ENCODE measurements at places on chromosomes 1 and 21.

- DNase-seq, result no peak
These were observed 82.4 kb upstream of the SMYD2 start for GRCh38 chr1:214198571-214198970.

DNA sequence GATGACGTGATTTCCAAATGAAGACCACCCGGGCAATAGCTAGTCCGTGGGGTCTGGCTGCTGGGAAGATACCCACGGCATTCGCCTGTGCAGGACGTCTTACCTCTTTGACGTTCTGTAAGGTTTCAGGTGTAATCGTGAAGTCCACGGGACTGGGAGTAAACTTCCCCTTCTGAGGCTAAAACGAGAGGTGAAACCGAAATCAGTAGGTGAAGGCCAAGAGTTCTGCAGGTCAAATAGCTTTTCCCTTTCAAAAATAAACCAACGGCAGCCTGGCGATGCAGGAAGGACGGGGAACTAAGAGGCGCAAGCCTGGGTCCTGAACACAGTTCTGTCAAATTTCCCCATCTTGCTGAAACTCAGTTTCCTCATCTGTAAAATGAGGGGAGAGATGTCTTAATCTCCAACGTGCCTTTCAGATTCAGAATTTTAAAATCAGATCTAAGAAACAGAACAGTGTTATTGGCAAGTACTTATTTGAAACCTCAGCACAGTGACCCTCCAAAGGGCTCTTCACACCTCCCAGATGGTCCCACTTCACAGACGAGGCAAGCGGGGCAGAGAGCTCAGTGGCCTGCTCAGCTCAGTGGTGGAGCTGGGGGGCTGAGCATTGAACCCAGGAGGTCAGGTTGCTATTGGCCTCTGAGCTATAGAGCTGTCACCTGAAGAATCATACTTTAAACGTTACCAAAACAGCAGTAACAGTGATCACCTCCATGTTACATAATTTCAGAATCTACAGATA, 34.7 kb downstream of the VPS26C start:
- no peak for DNase-seq

GRCh38 chr21:40905251-40905650, 58.3 kb upstream of the DSCAM start:
- DNase-seq, result no peak

GRCh38 chr21:33884376-33885171, 31.0 kb downstream of the ATP5PO start:
- DNase-seq, result no peak

DNA sequence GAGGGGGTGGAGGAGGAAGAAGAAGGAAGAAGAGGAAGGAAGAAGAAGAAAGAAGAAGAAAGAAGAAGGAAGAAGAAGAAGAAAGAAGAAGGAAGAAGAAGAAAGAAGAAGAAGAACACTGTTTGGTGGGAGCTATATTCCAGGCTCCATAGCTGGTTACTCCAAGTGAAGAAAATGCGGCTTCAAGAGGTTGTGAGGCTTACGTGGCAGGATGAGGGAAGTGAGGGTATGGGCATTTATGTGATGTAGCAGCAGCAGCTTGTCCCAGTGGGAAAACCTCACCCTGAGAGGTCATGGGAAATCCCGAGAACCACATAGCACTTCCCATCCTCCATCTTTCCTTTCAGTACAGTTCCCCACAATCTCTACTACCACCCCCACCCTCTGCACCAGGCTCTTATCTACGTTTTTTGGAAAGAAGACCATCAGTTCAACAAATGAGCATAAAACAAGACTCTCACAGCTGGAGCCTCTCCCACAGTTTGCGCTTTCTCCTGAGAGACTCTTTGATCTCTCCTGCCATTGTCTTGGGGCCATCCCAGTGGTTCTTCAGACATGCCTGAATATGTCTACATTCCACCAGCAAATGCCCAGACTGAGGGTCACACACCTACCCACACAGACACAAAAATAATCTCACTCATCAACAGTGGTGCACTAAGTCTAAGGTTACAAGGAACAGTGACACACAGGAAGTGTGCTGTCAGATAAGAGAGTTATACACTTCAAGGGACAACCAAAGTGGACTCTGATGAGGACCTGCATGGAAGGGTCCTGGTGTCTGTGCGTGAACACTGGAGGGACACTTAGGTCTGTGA, 77.9 kb upstream of the KCNJ15 start:
- DNase-seq, result no peak

DNA sequence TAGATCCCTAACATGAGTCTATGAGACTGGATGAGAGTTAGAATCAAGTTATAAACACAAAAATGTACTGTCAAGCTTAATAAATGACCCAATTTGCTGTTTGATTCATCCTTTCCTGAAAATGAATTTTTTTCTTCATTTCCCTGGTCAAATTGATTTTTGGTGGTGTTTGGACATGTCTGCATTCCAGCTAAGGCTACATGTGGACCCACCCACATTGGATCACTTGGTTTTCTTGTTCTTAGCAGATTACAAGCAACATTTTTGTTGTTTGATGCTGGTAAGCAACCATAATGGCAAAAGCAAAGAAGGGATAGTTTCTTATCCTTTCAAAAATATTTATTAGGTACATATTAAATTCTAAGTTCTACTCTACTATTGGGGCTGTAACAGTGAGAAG, 181.1 kb downstream of the NEK7 start:
- DNase-seq, result no peak

GRCh38 chr1:116868385-116868784, 41.3 kb upstream of the PTGFRN start:
- DNase-seq, result no peak

- no peak for DNase-seq
These were observed 11.7 kb downstream of the PPIH start for GRCh38 chr1:42669936-42670335.

GRCh38 chr1:237197470-237198425, 155.8 kb downstream of the RYR2 start:
- no peak for DNase-seq

DNA sequence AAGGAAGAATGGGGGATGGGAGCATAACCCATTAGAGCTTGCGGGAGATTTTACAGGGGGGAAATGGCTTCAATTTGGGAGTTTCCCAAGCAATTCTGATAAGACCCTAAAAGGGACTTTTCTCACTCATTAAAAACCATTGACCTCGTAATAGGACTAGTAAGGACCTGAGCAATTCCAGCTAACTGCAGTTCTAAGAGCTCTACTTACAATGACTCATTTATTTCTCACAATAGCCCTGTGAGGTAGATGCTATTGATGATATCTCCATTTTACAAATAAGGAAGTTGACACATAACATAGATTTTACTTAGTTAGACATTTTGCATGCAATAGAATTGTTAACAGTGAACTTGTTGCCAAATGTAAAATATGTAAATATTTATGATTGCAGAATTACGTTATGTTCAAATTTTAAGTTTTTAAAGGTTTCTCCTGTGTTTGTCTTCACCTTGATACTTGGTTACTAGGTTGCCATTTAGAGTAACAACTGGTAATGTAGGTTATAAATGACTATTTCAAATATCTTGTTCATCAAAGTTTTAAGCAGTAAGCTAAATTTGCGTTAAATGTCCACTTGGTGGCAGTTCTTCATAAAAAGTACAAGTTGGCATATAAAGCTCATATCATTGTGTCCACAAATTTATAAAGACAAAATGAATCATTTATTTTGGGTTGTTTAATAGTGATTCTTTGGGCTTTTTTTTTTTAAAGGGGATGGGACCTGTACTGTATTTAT, 182.0 kb downstream of the PLA2G4A start:
- DNase-seq, result no peak

DNA sequence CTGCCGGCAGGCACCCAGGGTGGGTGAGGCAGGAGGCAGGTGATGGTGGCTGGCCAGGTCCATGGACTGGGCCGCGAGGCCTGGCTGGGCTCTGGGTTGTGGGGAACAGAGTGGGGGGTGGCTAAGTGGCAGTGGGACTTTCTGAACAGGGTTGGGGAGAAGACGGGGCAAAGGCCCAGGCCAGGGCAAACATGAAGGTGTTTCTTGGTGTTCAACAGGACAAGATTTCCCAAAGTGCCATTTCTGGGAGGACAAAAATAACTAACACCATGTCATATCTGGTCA, 26.8 kb downstream of the STUM start:
- no peak for DNase-seq

DNA sequence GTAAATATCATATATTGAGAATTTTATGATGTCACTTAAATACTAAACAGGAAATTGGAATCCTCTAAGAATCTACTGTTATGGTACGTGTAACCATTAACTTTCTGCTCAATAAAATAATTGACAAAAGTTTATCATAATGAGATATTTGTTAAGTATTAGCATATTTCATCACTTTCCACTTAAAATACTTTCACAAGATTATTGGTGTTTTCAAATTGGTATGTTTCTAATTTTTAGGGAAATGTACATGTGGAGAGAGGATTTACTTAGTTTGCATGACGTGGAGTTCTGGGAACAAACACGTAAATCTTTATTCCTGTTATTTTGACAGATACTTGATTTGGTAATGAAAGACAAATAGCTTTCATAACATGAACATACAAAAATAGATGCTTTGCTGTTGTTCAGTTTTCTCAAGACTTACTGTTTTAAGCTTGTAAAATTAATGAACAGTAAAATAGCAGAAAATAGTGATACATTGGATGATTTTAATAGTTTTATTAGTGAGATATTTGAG, 1.6 kb downstream of the SRSF11 start:
- DNase-seq, result no peak

DNA sequence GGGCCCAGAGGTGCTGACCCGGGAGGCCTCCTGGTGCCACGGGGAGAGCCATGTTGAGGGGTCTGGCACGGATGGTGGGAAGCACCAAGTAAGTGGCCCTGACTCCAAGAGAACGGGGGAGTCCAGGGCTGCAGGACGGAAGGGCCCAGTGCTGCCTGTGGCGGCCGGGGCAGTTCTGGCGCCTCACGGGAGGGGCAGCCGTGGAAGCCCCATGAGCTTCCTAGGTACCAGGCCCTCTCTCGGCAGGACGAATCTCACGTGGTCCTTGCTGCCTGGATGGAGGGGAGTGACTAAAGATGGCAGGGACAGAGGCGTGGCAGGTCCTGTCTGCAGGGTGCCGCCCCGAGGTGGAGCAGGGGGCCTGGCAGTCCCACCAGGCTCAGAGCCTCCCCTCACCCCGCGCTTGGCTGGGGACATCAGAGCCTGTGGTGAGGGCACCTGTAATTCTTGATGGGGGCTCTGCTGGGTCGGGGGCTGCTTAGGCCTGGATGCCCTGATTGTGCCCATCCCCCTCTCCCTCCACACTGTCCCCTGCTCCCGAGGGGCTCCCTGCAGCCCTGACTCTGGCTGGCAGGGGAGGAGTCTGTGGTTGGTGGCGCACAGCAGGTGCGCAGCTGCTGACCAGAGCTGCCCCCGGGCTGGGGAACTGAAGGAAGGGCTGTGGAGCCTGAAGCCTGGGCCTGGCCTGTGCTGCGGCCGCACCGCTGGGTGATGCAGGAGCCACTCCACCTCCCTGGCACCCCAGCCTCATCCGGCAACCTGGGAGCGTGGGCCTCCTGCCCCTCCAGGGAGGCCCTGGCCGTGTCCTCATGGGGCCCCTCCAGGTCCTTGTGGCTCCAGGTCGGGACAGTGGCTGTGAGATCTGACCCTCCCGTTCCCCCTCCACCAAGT, 31.4 kb downstream of the POFUT2 start:
- no peak for DNase-seq

DNA sequence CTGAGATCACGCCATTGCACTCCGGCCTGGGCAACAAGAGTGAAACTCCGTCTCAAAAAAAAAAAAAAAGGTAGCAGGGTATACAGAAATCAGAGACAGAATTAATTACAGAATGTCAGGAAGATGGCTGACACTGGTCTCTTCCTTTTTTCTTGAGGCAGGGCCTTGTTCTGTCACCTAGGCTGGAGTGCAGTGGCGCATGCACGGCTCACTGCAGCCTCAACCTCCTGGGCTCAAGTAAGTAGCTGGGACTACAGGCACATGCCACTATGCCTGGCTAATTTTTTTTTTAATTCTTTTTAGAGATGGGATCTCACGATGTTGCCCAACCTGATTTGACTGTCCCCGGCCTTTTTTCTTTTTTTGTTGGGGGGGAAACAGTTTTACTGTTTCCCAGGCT, 16.4 kb downstream of the RNU5D-1 start:
- no peak for DNase-seq

DNA sequence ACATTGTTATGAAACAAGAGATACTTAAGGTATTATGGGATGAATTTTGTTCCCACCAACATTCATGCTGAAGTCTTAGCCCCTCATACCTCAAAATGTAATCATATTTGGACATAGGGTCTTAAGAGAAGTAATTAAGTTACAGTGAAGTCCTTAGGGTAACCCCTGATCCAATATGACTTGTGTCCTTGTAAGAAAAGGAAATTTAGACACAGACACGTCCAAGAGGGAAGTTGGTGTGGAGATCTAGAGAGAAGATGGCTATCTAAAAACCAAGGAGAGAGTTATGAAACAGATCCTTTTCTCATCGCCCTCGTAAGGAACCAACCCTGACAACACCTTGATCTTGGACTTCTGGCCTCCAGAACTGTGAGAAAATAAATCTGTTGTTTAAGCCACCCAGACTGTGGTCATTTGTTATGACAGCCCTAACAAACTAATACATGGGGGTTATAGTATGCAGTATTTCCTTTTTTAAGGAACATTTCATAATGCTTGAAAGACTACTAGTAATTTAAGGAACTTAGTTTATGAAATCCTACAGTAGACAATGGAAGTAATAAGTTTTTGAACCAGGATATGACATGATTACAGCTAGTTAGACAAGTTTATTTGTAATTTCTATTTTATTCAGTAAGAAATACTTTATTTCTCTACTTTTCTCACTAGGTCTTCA, 875.5 kb upstream of the ADGRL2 start:
- DNase-seq, result no peak

DNA sequence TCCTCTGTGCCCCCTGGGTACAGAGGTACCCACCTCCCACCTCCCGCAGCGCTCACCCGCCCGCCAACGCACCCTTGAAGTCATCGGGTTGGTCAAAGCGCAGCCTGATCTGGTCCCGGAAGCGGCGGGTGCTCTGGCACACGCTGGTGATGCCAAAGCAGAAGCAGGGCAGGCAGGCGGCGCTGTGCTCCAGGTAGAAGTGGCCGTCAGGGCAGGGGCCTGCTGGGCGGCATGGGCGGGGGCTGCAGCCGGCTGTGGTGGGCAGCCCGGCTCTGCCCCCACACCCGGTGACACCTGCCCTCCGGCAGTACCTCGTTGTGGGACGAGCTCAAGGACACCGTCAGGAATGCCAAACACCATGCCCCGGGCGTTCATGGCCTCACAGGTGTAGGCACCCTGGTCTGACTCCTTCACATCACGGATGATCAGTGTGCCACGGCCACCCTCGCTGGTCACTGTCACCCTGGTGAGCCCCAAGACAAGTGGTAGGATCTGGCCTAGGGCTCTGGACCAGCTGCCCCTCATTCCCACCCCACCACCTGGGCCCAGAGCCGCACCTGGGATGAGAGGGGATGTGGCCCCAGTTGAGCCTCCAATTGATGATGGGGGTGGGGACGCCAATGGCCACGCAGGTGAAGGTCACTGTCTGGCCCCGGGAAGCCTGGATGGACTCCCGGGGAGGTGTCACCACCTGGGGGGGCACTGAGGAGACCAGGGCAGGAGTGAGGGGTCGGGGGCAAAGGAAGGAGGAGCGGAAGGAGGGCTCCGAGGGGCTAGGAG, 52.5 kb downstream of the HSPG2 start:
- no peak for DNase-seq
